ENCODE measurements at places on chromosomes 12 and 14.

DNA sequence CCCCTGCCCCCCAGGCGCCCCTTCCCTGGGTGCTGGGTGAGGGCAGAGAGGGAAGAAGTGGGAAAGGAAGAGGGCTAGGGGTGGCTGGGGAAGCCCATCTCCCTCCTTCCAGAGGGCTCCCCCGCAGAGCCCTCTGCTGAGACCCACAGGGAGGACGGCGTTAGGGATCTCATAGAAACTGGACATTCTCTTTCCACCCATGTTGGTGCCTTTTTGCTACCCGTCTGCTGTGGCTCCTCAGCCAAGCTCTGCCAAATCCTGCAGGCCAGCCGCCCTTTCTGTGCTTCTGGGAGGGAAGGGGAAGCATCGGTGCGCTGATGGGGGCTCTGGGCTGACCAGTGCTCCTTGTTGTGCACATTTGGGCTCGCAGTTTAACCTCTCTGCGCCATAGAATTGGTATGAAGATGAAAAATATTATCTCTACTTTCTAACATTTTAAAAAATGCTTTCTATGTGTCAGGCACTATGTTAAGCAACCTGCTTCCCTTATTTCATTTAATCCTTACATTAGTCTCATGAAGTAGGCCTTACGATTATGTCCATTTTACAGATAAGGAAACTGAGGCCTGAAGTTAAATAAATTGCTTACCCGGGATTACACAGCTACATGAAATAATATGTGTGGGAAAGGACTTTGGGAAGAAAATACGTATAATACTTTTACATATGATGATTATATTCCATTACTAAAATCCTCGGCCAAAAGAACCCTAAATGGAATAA, 981 bp downstream of the SLC48A1 start:
- peak; percentile 59 for DNase-seq

DNA sequence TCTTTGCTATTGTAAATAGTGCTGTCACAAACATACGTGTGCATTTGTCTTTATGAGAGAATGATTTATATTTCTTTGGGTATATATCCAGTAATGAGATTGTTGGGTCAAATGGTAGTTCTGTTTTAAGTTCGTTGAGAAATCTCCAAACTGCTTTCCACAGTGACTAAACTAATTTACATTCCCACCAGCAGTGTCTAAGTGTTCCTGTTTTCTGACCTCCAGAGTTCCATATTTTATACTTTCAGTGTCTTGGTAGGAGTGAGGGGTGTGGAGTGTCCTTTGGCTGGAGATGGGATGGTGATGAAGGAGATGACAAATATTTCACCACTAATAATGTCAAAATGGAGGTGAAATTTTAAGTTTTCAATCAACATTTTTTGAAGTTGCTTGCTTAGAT, 86.4 kb downstream of the DACT1 start:
- DNase-seq: no peak

GRCh38 chr12:121536899-121537813, 43.7 kb downstream of the KDM2B start:
- peak; percentile 85 for DNase-seq

DNA sequence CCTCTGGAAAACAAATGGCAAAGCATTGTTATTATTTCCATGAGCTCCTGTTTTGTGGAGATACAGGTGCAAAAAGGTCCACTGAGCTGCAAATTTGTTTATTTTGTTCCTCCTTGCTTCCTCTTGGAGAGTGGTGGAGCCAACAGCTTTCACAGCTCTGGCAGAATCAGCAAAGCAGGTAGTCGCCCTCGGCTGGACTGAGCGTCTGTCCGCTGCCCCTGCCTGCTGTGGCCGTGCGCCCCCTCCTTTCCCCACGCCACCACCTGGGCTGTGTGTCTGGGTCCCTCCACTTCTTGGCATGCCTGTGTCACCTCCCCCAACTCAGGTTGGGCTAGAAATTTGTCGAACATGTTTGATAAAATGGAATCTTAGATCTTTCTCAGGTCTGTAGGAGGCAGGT, 188.2 kb downstream of the TSPAN9 start:
- no peak for DNase-seq

DNA sequence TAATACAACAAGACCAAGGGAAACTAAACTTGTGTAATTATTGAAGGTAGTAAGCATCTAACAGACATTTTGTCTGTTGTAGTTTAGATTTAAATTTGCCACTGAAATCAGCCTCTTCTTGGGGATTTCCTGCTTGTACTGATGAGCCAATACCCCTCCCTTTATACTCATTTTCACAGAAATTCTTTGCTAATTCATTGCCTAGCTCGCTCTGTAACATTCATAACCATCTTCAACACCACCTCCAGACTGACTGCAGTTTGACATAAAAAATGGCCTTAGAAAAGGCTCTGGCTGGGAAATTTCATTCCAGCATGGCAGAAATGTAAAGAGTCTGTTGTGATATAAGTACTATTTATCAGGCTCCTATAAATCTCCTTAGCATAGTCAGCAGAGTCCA, 109.7 kb upstream of the FLRT2 start:
- no peak for DNase-seq
